ENCODE measurements at places on chromosomes 12 and 14.

DNA sequence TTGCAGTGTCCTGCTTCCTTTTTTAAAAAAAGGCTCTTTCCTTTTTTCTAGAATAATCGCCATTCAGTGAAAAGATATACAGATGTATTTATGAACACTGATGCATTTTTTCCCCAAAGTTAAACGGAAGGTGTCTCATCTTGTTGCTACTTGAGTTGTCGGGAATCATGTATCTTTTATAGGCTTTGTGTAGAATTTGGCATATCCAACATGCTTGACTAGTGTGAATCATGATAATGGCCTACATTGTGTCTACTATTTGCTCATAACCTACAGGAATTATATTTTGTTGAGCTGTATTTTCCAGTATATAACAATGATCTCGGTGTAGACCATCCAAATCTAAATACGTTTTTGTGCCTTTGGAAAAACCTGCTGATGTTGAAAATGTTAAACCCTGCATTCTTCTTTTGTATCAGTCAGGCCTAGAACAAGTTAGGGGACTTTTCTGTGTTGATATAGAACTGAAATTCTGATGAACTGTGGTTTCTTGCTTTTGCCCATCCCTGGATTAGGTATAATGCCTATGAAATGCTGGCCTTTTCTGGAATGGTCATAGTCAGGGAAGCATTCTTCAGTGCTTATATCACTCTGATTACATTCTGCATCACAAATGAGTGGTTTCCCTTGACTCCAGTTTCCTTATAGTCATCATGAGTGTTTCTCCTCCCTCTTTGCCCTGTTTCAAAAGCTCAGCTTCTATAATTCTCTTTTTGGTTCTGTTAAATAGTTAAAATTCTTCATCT lies 10.8 kb downstream of the BMAL2 start:
- DNase-seq = no peak

DNA sequence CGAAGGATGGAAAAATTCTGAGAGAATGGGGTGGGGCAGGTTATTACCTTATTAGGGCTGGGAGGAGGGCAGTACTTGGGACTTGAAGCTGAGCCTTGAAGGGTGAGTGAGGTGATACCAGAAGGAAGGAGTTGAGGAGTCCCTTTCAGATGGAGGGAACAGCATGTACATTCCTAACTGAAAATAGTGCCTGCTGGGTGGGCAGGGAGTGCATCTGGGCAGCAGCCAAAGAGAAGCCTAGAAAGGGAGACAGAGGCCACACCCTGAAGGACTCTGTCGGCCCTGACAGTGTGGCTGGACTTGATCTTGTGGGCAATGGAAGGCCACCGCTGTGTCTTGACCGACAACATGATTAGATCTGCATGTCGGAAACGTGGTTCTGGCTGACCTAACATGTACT lies 147.6 kb downstream of the NDUFA12 start:
- no peak for DNase-seq

DNA sequence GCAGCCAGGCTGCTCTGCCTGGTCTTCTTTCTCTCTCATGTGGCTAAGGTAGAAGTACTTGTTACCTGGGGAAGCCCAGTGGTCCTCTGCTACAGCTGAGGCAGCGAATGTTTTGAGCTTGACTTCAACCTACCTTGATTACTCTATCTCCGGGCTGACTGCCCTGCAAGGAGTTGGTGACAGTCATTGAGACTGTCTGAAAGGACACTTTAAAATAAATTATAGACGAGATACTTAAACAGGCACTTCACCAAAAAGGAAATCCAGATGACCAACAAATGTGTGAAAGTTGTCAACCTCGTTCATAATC lies 474 bp upstream of the CIT start:
- no peak for DNase-seq

- DNase-seq = no peak
These were observed 3.3 kb downstream of the BHLHE41 start for GRCh38 chr12:26121323-26122060.

DNA sequence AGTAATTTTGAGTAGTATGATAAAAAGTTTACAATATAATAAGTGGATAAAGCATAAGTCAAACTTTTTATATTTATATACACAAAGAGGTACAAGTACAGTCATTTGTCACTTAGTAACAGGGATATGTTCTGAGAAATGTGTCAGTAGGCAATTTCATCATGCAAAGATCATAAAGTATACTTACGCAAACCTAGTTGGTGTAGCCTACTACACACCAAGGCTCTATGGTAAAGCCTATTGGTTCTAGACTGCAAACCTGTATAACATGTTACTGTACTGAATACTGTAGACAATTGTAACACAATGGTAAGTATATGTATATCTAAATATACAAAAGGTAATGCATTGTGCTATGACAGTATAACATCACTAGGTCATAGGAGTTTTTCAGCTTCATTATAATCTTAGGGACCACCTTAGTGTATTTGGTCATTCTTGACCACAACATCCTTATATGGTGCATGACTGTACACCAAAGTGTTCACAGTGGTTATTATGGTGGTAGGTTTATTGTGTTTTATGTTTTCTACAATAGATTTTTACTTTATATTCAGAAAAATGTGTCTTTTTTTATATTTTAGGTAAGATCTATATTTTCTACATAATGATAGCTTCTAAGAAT lies 14.9 kb upstream of the SCFD1 start:
- no peak for DNase-seq

DNA sequence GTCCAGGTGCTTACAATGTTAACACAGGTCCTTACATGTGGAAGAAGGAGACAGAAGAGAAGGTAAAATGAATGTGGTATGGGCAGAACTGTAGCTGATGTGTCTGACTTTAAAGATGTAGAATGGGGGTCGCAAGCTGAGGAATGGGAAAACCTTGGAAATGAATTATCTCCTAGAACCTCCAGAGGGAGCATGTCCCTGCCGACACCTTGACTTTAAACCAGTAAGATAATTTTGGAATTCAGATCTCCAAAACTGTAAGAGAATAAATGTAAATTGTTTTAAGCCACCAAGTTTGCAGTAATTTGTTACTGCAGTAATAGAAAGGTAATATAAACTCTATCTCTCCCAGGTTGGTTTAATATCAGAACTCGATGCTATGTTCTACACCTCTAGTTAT lies 80.1 kb upstream of the ALG10 start:
- no peak for DNase-seq

DNA sequence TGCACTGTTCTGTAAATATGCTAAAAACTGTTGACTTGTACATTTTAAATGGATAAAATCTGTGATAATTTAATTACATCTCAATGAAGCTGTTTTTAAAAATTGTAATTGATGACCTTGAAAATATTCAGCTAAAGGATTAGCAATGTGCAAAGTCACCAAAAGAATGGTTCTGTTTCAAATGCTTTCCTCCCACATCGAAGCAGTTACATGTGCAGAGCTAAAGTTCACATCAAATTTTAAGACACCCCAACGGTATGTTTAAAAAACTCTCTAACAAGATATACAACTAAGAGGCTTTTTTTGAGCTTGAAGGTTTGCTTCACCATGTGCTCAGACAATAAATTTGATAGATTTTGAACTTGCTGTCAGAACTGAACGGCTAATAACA lies 114.6 kb upstream of the KRAS start:
- no peak for DNase-seq

- DNase-seq = no peak
These were observed 194.1 kb downstream of the KTN1 start for GRCh38 chr14:55773984-55774545.

GRCh38 chr12:114447274-114447716 lies 41.4 kb upstream of the TBX5 start:
- no peak for DNase-seq

GRCh38 chr14:91996948-91997371 lies 42.9 kb downstream of the TRIP11 start:
- peak; percentile 5 for DNase-seq

GRCh38 chr14:20684662-20685456 lies 499 bp downstream of the RNASE4 start:
- peak; percentile 18 for DNase-seq

DNA sequence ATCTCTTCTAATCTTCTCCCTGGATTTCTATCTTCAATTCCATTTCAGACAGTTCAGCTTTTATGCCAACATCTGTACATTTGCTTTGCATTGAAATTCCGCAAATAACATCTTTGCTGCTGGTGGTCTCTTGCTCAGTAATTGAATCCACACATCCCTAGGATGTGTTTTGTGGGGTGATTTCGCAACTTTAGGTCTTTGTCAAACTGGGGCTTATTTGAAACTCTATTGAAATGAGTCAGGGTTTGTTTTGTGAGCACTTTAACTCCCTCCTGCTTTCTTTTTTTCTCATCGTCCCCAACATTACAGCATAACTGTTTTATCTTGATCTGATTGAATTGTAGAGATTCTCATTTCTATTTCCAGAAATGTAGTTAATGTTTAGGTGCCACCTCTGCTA lies 404.3 kb downstream of the NPAS3 start:
- no peak for DNase-seq

DNA sequence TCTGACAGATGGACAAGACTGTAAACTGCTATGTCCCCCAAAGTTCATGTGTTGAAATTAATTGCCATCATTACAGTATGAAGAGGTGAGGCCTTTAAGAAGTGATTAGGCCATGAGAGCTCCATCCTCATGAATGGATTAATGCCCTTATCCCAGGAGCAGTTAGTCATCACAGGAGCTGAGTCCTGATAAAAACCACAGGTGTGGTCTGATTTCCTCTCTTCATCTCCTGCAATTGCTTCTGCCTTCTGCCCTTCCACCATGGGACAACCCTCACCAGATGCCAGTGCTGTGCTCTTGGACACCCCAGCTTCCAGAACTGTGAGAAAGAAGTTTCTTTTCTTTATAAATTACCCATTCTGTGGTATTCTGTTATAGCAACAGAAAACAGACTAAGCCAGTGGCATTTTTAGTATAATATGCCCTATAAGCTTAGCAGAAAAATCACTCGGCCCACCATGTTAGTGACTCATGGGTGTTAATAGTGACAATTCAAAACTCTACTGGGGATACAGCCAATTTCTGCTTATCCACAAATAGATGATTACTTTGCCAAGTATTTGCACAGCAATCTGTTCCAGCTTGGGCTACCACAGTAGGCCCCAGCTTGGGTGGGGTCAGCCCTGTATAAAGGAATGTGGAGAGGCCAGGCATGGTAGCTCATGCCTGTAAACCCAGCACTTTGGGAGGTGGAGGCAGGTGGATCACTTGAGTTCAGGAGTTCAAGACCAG lies 129.0 kb upstream of the BCL2L14 start:
- no peak for DNase-seq

DNA sequence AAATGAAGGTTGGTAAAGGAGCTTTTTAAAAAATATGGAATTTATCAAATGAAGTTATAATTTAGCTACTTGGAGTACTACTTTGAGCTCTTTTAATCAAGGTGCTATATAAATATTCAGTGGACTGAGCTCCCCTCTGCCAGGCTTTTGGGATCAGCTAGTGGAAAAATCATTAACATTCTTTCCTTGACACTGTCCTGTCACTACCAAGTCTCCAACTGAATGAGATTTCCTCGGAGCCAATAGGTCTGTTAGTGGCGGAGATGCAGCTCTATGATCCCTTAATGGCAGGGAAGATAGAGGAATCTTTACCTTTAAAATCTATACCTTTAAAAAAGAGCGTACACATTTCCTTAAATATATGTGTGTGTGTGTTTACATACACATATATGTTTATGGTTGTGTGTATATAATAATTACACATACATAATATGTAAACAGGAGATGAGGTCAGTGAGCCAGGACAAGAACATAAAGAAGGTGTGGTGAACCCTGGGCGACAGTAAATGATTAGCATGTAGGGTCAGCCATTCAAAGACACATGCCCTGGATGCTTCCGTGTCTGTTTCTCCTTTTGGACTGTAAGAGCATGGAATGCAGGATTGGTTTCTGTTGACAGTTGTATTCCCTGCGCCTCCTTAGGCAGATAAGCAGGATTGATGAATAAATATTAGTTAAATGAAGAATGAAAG lies 47.7 kb upstream of the ATP2A2 start:
- no peak for DNase-seq

Data from endothelial cell (in vitro differentiated cells).